ENCODE measurements at places on chromosomes 3 and 15.

- no peak for DNase-seq
Measured at GRCh38 chr3:157487339-157487738, 15.9 kb downstream of the VEPH1 start.

DNA sequence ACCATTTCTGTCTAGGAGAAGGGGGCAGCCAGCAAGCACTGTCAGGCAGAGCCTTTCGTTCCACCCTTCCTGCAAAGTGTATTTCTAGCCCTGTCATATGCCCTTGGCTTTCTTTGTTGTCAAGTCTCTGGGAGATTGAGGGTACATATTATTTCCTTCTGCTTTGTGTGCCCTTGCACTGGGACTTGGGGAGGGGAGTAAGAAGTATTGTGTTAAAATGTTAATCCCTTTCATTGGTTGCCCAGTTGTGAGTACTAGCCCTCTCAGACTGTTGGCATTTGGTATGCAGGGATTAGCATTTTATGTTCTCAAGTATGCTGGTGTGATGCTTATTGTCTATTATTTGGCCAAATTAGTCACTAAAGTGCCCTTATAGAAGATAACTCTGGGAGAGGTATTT is 63.9 kb downstream of the RBM6 start:
- no peak for DNase-seq

DNA sequence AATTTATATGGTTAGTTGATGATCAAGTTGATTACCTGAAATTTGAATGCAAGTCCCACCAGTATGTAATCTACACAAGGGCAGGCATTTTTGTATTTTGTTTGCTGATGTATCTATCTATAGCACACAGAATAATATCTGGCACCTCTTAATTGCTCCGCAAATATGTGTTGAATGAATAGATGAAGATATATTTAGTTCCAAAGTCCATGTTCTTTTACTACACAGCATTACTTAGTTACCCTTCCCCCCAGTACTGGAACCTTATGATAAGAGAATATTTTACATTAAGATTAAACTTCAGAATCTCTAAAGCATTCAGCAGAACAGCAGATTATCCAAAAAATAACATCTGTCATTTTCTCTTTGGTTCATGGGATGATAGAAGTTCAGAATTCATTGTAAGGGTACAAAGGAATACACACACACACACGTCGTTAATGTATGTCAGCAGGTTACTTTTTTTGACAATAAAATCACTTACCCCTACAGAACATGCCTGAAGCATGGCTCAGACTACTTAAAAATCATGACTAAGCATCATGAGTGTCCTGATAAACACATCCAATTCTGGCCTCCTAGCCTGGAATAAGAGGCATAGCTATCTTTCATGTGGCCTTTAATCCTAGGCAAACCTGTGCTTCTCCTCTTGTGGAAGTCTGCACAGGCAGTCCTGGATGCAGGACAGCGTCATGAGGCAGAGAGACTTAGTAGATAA is 148.9 kb upstream of the TBC1D5 start:
- no peak for DNase-seq

DNA sequence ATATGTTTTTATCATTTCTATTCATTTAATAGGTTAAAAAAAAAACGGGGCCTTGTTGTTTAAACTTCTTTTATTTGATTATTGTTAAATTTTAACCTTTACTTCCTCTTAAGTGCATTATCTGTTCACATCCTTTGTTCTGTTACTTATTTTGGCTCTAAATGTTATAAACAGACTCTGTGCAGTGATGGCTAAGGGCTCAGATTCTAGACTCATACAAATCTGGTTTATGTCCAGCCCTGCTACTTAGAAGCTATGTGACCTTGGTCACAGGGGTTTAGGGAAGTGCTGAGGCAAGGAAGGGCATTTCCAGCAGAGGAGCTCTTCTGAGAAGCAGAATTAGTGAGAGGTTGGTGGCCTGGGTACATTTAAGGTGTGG is 55.3 kb upstream of the VILL start:
- DNase-seq: no peak

GRCh38 chr3:179107617-179108016 is 36.0 kb upstream of the ZMAT3 start:
- no peak for DNase-seq

DNA sequence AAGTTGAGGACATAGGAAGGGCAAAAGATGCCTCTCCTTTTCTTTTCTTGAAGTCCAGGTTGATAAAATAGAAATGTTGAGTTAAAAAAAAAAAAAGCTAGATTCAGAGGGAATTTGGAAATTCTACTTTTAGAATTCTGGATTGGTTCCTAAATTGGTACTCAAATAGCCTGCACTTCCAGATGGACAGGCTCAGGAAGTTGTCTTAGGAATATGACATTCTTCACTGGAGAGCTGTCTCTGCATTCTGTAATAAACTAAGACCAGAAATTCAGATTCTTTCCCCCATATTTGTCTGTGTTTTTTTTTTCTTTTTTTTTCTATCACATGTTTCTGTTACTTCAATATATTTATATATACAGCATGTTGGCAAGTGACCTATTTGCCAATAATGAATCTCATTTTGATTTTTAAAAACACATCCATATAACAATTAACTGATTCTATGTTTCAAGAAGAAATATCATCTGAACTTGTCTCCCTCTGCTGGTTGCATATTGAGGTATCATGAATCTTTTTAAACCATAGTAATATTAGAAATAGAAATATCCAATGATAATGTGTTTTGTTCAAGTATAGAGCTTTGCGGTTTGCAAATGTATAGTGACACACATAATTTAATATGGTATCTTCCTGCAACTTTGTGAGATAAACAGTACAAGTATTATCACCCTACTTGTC is 8.5 kb upstream of the LSAMP start:
- no peak for DNase-seq

DNA sequence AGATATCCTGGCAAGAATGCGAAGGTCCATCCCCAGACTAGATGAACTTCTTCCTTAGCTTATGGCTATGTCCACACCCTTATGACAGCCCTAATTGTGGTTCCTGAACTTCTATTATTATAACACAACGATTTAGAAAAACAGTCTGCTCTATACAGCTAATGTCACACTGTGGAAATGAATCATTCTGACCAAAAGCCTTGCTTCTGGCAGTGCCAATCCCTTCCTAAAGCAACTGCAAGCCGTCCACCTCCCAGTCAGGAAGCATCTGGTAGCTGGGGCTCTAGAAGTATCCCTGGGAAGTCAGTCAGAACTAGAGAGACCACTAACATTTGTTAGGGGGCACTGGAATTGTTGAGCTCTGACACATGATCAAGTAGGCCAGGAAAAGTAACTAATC is 45.0 kb downstream of the MYO5A start:
- no peak for DNase-seq

GRCh38 chr15:48940508-48940907 is 23.2 kb downstream of the SHC4 start:
- DNase-seq: no peak

- no peak for DNase-seq
Measured at GRCh38 chr15:34106423-34106822, 4.5 kb downstream of the PGBD4 start.

GRCh38 chr15:39310633-39311032 is 270.2 kb upstream of the THBS1 start:
- no peak for DNase-seq

DNA sequence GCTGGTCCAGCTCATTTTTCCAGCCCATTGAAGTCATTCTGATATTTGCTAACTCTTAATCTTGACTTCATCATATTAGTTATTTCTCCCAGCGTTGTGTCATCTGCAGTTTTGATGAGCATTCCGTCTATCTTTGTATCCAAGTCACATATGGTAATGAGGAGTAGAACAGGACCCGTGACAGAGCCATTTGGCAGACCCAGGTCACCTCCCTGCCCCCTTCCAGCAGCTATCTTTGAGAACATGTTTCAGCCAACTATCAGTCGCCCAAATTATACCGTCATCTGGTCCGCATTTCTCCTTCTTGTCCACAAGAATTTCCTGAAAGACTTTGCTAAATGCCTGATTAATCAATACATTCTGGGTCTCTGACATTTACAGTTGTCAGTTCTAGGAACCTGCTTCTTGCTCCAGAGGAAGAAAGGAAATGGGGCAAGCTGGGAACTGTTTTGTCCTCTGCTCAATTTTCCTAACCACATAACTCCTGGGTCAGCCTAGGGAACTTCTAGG is 347.1 kb upstream of the NR2E3 start:
- no peak for DNase-seq

DNA sequence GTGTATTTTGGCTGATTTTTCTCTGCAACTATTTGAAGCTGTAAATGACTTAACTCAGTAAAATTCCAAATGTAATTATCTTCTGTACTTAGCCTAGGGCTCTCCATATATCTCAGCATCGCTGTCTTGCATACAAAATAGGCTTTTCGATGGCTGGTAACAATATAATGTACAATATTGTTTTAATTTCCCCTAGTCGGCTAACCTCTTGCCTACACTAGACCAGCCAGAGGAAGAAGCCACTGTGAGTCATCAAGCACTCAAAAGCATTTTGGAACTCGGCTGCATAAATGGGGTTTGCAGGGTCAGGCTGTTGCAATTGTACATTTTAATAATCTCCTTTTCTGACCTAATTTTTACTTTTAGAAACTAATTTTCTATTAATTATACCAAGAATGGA is 583.8 kb downstream of the FOXP1 start:
- DNase-seq: no peak

- no peak for DNase-seq
Measured at GRCh38 chr3:187743195-187744141, 1.8 kb downstream of the BCL6 start.

GRCh38 chr3:108552267-108553159 is 36.7 kb downstream of the CIP2A start:
- DNase-seq: peak; percentile 24

GRCh38 chr15:69780374-69780773 is 317.3 kb downstream of the TLE3 start:
- DNase-seq: no peak

DNA sequence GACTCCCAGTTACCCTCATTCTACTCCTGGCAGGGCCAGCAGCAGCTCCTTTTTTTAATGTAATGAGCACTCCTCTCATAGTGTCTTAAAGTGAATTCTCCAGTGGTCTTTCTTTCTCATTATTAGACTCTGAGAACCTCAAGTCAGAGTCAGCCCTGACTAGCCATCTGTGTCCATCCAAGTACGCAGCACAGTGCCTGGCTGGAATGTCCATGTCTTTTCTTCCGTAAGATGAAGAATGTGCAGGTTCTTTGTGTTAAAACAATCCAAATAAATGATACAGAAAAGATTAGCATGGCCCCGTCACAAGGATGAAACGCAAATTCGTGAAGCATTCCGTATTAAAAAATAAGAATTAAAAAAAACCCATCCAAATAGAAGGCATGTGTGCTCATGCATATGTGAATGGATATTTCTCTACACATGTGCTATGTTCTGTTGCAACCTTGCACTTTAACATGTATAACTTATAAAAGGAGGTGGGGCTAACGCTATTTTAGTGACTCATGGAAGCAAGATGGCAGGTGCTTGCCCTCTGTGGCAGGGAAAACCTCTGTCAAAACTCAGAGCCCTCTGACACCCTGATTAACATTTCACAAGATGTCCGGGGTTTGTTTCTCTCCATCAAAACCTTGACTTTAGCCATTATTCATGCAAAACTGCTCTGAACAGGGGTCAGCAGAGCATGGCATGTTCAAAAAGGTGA is 170.7 kb upstream of the TOPAZ1 start:
- no peak for DNase-seq

DNA sequence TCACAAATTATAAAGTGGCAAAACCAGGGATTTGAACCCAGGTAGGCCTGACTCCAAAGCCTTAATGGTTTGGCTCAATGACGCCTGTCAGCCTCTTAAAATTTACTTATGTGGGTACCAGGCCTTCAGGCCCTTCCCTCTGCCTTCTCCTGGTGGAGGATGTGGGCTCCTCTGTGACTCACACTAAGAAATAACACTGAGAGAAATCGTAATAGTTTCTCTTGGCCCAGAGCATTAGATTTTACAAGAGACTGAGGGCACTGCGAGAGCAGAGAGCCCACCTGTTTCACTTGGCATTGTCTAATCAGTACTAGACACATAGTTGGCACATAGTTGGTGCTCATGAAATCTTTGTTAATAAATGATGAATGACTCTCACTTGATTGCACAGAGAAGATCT is 505.2 kb downstream of the SHQ1 start:
- no peak for DNase-seq

- DNase-seq: no peak
Measured at GRCh38 chr15:36301947-36302346, 277.5 kb upstream of the CDIN1 start.

DNA sequence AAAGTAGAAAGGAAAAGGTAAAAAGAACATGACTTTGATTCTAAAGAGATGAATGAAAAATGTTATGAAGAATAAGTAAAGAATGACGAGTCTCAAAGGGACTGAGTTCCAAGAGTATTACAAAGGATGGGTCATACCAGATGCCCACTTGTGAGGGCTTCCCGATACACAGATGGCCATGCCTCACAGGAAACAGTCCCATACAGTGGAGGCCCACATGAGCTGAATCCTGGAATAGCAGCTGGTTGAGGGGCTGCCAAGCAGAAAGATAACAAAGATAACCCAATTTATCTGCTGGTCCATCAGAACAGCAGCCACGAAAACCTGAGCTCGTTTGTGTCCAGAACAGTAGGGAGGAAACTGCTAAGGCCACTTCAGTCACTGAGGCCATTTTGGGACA is 3.7 kb downstream of the SSR3 start:
- no peak for DNase-seq
